ENCODE measurements at places on chromosomes 7 and 10. TPM values are rescaled to one million over a fixed set of nuclear protein-coding genes. Genes with fewer than 3 reads are reported as not detected.

GRCh38 chr10:102342458-102342857 lies 53.0 kb upstream of the NFKB2 start:
- ATAC-seq, result no peak

Gene SLC26A5
- total RNA-seq, result 0.16 TPM

- no peak for ATAC-seq
Observed at GRCh38 chr10:132958883-132959558, 16.7 kb upstream of the CFAP46 start.

DNA sequence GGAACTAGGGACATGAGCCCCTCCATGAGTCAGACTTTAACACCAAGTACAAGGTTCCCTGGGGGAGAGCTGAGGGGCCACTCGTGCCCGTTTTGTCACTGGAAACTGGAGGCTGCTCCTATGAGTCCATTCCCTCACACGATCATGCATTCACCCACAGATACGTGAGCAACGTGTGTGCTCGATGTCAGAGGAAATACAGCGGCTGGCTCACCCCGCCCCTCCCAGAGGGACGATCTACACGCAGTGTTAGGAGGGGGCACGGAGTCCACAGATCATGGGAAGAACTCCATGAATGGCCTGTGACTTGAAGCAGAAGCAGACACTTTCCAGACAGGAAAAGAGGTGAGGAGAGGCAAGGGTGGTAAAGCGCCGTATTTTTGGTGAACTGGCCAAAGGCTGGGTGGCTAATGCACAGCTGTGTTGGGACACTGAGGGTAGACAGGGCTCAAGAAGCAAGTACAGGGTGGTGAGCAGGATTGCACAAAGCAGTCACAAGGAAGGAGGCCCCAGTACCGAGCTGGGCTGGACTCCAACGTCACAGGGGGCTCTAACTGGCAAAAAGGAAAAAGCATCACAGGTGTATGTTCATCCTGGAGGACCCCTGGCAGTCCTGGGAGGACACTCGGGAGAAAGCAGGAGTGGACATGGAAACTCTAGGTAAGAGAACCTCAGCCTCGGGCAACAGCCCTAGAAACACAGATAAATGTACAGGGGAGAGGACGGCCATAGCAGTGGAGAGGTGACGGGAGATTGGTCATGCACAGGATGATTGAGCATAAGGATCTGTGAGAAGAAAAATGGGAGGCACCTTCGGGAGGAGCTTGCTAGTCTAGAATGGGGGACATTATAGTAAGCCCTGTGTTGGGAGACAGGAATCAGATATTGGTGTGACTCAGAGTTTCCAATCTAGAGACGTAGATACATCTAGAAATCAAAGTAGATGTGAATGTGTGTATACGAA lies 41.2 kb downstream of the TNS3 start:
- ATAC-seq, result no peak

DNA sequence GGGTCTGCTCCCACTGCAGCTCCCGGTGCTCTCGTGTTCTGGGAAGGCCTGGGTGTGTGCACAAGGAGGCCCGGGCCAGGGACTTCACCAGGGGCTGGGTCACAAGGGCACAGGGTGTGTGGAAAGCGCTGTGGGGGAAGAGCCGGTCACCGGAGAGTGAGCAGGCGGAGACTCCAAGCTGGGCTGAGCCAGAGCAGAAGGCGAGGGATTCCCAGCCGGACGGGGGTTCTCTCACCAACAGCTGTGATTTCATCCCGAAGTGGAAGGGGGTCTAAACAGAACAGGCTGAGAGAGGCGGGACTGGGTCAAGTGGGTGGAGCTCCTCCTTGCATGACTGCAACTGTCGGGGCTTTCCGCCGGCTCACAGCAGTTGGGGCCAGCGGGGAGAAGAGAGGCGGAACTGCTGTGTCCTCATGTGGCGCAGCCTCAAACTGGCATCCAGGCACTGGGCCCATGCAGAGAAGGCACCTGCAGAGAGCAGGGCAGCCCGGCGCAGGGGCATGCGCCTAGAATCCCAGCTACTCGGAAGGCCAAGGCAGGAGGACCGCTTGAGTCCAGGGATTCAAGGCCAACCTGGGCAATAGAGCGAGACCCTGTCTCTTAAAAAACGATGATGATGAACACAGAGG lies 7.6 kb upstream of the ORAI2 start:
- peak; percentile 35 for ATAC-seq

DNA sequence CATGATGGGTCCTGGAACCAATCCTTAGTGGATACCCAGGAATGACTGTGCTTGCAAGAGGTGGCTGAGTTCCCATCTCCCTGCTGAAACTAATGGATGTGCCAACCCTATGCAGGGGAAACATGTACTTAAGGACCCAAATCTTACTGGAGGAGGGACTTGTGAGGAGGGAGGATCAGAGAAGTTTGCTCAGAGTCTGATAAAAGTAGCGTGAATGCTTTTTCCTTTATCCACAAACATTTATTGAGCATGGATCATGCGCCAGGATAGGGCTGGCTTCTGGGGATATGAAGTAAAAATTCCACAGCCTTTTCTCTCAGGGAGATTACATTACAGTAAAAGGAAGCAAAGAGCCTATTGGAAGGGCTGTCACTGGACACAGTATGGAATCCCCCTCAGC lies 358.5 kb downstream of the RPS24 start:
- no peak for ATAC-seq

Gene ACTL6B
- 2.2 TPM for total RNA-seq
